ENCODE measurements at places on chromosomes 2 and 18. TPM values are rescaled to one million over a fixed set of nuclear protein-coding genes. Genes with fewer than 3 reads are reported as not detected.
A peak's percentile ranks its signal among the peaks of the same experiment; 100 is the strongest.

DNA sequence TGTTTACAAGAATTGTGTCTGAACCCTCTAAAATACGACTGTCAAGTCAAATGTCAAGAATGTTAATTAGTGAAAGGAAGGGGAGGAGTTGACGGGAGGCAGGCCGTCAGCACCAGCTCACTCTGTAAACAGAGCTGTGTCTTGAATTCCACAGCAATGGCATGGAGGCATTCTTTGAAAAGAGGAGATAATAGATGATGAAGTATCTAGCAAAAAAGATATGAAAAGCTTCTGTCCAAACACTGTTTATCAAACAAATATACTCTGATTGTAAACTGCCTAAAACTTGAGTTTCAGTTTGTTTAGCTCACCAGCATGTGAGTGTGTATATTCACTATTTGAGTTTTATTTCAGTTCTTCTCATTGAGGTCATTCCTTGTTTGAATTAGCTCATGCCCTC, 94.7 kb upstream of the CDC42EP3 start:
- H3K27ac ChIP-seq, result no peak overlapping the region
- H3K4me1 ChIP-seq, result peaks cover 8% of the 10 kb centered on the region

- H3K36me3 ChIP-seq, result no peaks in the 10 kb centered on the region
- H3K27ac ChIP-seq, result no peak overlapping the region
- no peak overlapping the region for H3K4me3 ChIP-seq
- H3K27me3 ChIP-seq, result no peaks in the 10 kb centered on the region
- DNase-seq, result no peak
These were observed 160.2 kb downstream of the GALNT14 start for GRCh38 chr2:30978044-30978443.

DNA sequence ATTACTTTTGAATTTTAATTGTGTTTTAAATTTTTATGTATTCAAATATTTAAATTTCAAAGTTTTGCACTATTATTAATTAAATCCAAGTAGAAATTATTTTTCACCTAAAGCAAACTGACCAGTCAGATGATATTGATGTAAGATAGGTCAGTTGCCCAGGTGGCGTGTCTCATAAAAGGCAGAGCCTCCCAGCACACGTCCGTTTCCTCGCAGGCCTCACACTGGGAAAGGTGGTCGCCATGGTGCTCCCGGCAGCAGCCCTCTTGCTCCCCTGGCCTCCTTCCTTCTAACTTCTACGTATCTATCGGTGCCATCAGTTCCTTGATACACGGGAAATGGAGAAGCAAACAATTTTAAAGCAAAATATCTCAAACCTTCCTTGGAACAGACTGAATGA, 516.8 kb downstream of the GALR1 start:
- DNase-seq, result no peak
- no peak overlapping the region for H3K27ac ChIP-seq
- no peak overlapping the region for H3K4me3 ChIP-seq
- peaks cover 2% of the 10 kb centered on the region for H3K27me3 ChIP-seq

The DNAJC27 gene
- total RNA-seq, result 16.6 TPM

DNA sequence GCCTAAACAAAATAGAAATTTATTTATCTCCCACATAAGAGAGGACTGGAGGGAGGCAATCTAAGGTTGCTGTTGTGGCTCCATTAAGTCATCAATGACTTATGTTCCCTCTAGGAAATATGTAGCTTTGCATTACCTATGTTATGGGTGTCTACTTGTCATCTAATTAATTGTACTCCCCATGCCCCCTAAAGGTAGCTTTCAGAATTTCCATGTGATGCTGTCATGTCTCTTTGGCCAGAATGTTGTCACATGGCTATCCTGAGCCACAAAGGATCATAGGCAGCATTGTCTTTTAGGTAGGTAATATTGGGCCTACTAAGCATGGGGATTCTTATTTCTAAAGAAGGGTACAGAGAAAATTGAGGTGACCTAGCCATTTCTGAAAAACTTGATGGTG, 935.6 kb upstream of the FANCL start:
- no peak overlapping the region for H3K27ac ChIP-seq
- no peaks in the 10 kb centered on the region for H3K27me3 ChIP-seq
- no peaks in the 10 kb centered on the region for H3K4me1 ChIP-seq
- DNase-seq, result no peak

DNA sequence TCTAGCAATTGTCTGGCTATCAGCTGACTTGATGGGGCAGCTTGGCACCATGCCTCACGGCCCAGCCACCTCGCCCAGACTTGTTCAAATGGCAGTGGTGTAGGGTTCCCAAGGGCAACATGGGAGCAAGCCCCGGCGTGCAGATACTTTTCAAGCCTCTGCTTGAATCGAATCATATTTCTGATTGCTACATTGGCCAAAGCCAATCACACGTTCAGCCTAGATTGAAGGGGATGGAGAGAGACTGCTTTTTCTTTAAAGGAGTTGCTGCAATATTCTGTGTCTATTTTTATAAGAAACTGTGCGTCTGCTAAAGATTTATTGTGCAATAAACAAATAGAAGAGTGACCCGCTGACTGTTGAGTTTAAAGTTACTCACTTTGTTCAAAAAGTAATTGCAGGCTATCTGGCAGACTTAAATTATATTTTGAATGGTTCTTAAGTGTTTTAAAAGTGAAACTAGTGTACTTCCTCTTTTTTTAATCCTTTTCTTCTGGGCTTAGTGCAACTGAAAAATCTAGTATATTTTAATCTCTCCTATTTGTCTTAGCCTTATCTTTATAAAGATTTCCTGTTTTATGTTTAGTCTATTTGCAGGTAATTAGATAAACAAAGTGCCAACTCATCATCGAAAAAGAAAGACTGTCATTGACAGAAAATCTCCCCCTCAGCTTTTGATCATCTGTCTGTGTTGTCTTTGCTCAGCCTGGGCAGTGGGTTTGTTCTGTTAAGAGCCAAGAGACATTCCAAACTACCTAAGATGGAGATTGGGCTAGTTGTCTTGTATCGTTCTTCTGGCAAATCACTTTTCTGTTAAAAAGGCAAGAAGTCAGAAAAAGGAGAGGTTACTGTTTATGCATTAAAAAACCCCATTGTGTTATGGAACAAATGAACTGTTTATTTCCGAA, 156.1 kb downstream of the TPGS2 start:
- no peaks in the 10 kb centered on the region for H3K27me3 ChIP-seq
- DNase-seq, result no peak
- H3K4me3 ChIP-seq, result no peak overlapping the region
- no peaks in the 10 kb centered on the region for H3K4me1 ChIP-seq

GRCh38 chr2:58921676-58922075, 680.6 kb upstream of the FANCL start:
- H3K27ac ChIP-seq, result no peak overlapping the region
- H3K27me3 ChIP-seq, result no peaks in the 10 kb centered on the region
- no peaks in the 10 kb centered on the region for H3K36me3 ChIP-seq
- H3K4me3 ChIP-seq, result no peak overlapping the region

The UGT1A7 gene
- not detected for total RNA-seq

DNA sequence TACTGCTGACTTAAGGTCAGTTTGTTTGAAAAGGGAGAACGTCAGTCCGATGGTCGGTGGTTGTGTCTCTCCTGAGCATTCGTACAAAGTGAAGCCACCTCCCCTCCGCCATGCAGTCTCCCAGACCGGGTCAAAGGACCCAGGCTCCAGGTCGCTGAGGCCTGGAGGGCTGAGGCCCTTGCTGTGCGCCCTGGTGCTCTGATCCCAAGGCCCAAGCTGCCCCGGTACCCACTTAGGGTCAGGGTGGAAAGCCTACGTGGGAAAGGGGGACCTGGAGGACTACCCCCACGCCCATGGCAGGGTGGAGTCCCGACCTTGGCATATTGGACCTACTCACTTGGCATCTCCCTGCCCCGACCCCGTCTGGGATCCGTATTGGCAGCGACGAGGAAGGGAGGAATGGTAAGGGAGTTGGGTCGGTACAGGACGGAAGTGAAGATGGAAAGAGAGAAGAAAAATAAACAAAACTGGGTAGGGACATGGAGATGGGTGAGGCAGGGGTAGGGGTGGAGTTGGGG, 8.0 kb upstream of the SIX3 start:
- peaks cover 51% of the 10 kb centered on the region for H3K27me3 ChIP-seq
- no peaks in the 10 kb centered on the region for H3K36me3 ChIP-seq
- no peak overlapping the region for H3K27ac ChIP-seq

DNA sequence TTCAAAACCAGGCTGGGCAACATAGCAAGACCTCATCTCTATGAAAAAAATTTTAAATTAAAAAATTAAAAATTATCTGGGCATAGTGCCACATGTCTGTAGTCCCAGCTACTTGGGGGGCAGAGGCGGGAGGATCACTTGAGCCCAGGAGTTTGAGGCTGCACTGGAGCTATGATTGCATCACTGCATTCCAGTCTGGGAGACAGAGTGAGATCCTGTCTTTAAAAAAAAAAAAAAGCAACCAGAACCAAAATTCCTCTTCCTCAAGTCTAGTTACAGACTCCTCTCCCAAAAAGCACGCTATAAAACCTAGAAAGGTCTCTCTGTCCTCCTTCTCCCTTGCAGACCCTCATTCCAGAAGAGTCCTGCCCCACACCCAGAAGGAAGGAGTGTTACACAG, 23.9 kb downstream of the TNFAIP6 start:
- no peaks in the 10 kb centered on the region for H3K27me3 ChIP-seq
- no peaks in the 10 kb centered on the region for H3K4me1 ChIP-seq
- H3K36me3 ChIP-seq, result no peaks in the 10 kb centered on the region
- H3K4me3 ChIP-seq, result no peak overlapping the region
- H3K27ac ChIP-seq, result no peak overlapping the region
- no peak for DNase-seq

DNA sequence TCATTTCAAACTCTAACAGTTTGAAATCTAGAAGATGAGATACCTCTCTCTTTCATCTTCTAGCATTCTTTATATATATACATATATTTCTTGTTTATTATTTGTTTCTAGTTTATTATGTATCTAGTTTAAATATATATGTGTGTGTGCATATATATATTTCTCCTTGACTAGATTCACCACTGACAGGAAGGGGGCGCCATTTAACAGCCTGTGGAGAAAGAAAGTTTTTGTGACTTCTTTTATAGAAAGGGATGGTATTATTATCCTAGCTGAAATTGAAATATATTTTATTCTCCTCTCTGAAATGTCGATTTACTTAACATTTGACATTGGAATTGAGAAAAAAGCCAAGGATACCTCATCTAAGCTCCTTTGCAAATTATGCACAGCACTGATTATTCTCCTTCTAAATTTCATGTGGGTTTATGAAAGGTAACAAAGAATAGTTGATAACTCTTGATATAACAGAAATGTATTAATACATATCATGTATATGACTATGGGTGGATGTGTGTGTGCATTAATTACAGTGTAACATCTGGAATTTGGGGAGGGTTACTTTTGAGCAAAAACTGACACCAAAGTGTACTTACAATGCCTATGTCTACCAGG, 160.7 kb upstream of the NT5C1B start:
- no peaks in the 10 kb centered on the region for H3K27me3 ChIP-seq
- no peak overlapping the region for H3K27ac ChIP-seq
- DNase-seq, result peak; percentile 53
- H3K36me3 ChIP-seq, result no peaks in the 10 kb centered on the region

The HOXD4 gene
- not detected for total RNA-seq

GRCh38 chr18:13139885-13140450, 78.6 kb upstream of the LDLRAD4 start:
- H3K27me3 ChIP-seq, result no peaks in the 10 kb centered on the region
- H3K27ac ChIP-seq, result no peak overlapping the region
- peaks cover 21% of the 10 kb centered on the region for H3K4me1 ChIP-seq
- DNase-seq, result no peak

GRCh38 chr2:211756266-211756665, 782.3 kb downstream of the ERBB4 start:
- DNase-seq, result no peak
- no peaks in the 10 kb centered on the region for H3K27me3 ChIP-seq
- H3K4me1 ChIP-seq, result no peaks in the 10 kb centered on the region
- H3K36me3 ChIP-seq, result no peaks in the 10 kb centered on the region

- peaks cover 16% of the 10 kb centered on the region for H3K4me1 ChIP-seq
- peak overlapping the region; percentile 71 for H3K4me3 ChIP-seq
- H3K27ac ChIP-seq, result peak overlapping the region; percentile 84
- no peaks in the 10 kb centered on the region for H3K36me3 ChIP-seq
- H3K27me3 ChIP-seq, result no peaks in the 10 kb centered on the region
These were observed 873 bp downstream of the MTHFD2 start for GRCh38 chr2:74199275-74199701.

- H3K27ac ChIP-seq, result peak overlapping the region; percentile 62
- no peak for DNase-seq
- H3K27me3 ChIP-seq, result peaks cover 6% of the 10 kb centered on the region
- H3K4me3 ChIP-seq, result peak overlapping the region; percentile 68
- H3K36me3 ChIP-seq, result no peaks in the 10 kb centered on the region
- H3K4me1 ChIP-seq, result peaks cover 7% of the 10 kb centered on the region
These were observed 1.0 kb upstream of the TCF4 start for GRCh38 chr18:55588870-55589595.

DNA sequence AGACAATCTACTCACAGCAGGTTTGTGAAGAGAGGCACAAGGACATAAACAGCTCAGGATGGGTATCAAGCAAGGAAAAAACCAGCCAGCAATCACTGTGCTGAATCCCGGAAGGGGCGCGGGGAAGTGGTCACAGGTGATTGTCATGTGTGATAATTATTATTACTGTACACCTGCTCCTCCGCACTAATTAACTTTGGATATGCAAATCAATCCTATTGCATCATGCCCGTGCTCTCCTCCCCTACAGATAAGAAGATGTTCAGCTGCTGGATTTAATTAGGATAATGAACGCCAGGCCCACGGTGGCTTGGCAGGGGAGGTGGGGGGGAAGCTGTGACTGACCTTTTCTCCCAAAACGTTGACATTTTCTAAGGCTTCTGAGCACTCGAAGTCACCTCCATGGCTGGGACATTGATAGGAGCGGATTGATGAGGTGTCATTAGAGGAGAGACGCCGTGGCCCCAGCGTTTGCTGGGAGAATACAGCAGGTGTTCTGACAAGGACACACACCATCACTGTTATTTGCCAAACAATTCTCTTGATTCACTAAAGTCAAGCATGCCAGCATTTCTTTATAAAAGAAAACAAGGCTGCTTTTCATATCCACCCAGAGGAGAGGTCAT, 160.3 kb upstream of the VRK2 start:
- no peak for DNase-seq
- H3K36me3 ChIP-seq, result no peaks in the 10 kb centered on the region
- no peaks in the 10 kb centered on the region for H3K4me1 ChIP-seq
- H3K27me3 ChIP-seq, result no peaks in the 10 kb centered on the region

The GPR35 gene
- 19.7 TPM for total RNA-seq

The RFX8 gene
- total RNA-seq, result not detected

All from natural killer cell (primary cell).